ENCODE measurements at places on chromosomes 1 and 21.

GRCh38 chr1:27049607-27050006, 37.0 kb upstream of the TENT5B start:
- no peak for DNase-seq

DNA sequence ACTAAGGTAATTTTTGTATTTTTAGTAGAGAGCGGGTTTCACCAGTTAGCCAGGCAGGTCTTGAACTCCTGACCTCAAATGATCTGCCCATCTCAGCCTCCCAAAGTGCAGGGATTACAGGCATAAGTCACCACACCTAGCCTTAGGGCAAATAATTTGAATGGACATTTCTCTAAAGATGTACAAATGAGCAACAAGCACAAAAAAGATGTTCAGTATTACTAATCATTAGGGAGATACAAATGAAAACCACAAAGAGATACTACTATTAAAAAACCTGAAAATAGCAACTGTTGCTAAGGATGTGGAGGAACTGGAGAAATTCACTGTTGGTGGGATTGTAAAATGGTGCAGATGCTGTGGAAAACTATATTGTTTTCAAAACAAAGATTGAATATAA, 79.1 kb downstream of the GABPA start:
- DNase-seq: no peak

- DNase-seq: no peak
These were observed 107.6 kb upstream of the TLR5 start for GRCh38 chr1:223250632-223251015.

- DNase-seq: peak; percentile 96
These were observed 60.7 kb downstream of the MORN1 start for GRCh38 chr1:2330519-2331199.

DNA sequence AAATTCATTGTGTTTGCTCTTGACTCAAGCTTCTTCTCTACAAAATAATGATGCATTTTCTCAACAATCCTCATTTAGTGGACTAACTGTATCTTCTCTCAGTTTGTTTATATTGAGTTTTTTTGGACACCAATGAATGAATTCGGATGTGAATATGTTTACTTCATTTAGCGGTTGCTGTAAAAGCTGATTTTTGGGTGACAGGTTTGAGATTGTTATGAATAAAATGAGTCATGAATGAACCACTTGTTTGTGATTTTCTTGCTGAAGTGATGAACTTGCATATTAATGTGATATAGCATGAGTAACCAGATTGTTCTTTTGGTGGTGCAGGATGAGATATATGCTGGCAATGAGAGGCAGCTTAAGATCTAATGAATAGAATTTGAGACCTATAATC, 3.1 kb downstream of the DNM3 start:
- DNase-seq: no peak

- DNase-seq: no peak
These were observed 3.6 kb upstream of the GPR61 start for GRCh38 chr1:109535971-109536491.

GRCh38 chr1:67534627-67535065, 104.4 kb upstream of the SERBP1 start:
- DNase-seq: peak; percentile 52

DNA sequence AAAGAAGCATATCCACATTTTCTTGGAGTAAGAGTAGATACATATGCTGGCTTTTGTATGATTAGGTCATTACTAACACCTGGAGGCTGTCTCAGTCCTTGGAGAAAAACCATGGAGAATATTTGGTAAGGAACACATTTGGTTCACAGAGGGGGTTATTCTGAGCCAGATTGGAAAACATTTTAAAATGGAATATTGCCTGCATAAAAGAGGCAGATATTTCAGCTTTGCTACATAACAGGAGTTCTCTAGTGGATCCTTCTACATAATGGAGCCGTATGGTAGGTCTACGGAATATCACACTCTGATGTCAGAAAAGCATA, 415.1 kb downstream of the ADGRL2 start:
- DNase-seq: no peak

DNA sequence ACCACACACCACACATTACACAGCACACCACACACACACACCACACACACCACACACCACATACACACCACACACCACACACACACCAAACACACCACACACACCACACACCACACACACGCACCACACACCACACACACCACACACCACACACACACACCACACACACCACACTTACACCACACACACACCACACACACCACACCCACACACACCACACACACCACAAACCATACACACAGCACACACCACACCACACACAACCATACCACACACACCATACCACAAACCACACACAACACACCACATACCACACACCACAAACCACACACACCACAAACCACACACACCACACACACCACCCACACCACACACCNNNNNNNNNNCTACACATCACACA, 40.9 kb upstream of the SIK1 start:
- DNase-seq: no peak

GRCh38 chr1:182261655-182262054, 129.9 kb downstream of the GLUL start:
- DNase-seq: no peak

DNA sequence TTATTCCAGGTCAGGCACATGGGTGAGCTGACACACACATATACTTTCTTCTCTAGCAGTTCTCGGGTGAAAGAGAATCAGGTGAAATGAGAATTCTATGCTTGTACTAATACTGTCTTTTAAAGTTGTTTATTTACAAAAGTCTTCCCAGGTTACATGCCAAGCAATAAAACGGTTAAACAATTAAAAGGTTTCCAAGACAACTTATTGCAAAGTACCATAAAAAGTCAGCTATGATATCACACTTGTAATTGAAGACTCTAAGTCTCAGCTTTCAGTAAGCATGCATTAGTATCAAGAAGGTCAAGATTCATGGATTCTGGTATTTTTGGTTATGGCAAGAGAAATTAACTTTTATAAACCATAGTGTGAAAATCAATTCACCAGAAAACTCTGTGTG, 171.4 kb downstream of the PDE4B start:
- no peak for DNase-seq

- peak; percentile 72 for DNase-seq
These were observed 195.8 kb downstream of the KAZN start for GRCh38 chr1:14794136-14794768.

GRCh38 chr1:221633841-221634409, 108.0 kb downstream of the DUSP10 start:
- no peak for DNase-seq

- peak; percentile 32 for DNase-seq
These were observed 26.1 kb upstream of the SMIM12 start for GRCh38 chr1:34885405-34886247.

GRCh38 chr1:78045926-78046778, at the start of gene GIPC2:
Gene GIPC2 (plus strand): TSS chr1:78045966. CDS start chr1:78046095, 129 bp downstream.
- DNase-seq: peak; percentile 17

GRCh38 chr1:27603681-27604578, at the start of gene AHDC1:
Gene AHDC1 (minus strand): TSS chr1:27604144. CDS start chr1:27552115, 52,029 bp downstream.
- peak; percentile 90 for DNase-seq

- no peak for DNase-seq
These were observed 52.7 kb downstream of the TEX35 start for GRCh38 chr1:178565586-178565985.

GRCh38 chr1:229011022-229011421, 259.9 kb upstream of the RAB4A start:
- DNase-seq: no peak

GRCh38 chr1:54342288-54342687, 63.9 kb downstream of the SSBP3 start:
- DNase-seq: no peak

DNA sequence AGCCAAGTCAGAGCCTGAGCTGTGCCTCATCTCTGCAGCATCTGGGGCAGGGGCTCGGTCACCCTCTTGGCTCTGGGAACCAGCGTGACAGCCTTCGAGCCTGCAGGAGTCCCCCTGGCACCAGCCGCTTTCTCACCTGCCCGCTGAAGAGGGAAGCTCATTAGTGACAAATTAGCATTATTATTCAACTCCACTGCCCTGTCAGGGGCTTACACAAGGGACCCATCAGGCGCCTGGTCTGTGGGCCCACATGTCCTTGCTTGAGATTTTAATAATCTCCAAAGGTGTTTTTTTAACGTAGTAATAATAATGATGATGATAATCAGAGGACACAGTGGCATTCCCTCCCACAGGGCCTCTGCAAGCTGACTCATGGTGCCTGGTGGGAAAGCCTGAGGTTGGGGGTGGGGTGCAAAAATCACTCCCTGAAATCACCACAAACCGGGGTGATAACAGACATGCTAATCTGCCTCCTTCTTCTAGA, 98.1 kb upstream of the IGSF21 start:
- DNase-seq: no peak

GRCh38 chr1:228242409-228242808, 34.6 kb downstream of the OBSCN start:
- no peak for DNase-seq

DNA sequence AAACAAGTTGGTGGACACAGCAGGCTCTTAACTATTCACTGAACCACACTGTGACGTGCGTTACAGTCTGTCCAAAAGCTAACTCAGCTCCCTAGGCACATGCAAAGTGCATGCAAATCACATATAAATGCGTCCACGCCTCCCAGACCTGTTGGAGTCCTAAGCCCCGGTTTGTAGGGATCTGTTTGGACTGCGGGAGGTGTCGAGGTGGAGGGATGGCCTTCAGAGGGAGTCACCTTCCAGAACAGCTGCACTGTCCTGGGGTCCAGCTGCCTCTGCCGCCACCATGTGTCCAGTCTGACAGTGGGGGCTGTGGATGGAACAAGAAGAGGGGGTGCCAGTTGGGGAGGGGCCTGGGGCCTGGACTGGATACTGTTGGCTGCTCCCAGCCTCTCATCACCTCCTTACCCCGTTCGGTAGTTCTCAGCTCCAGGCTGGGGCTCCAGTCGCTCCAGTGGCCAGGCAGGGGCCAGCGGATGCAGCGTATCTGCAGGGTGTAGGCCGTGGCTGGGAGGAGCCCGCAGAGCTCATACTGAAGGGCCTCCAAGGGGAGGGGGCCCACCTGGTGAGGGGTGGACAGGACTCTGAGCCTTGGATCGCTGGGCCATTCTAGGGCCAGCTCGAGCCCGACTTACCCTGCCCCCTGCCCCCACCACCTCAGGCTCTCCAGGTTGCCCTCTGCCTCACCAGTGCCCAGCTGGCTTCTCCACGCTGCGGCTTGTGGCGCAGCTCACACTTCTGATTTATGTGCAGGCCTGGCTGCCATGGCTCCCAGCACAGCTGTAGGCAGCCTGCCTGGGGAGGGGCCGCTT, 7.9 kb upstream of the MRPS15 start:
- DNase-seq: no peak

- DNase-seq: no peak
These were observed 8.1 kb upstream of the ETV3L start for GRCh38 chr1:157107702-157108101.

DNA sequence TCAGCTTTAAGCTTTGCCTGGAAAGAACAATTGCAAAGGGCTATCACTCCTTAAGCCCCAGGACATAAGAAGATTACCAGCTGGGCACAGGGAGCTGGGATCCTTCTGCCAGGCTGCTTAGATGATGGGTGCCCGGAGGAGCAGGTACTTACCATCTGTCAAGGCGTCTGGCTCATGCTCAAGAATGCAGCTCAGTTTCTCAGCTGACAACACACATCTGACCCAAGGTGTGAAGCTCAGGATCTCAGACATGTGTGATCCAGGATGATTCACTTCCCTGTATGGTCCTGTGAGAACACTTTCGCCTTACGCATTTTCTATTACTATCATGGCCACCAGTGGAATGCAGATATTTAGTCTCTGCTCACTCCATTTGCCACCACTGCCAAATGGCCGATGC, 14.7 kb upstream of the DISC1 start:
- no peak for DNase-seq

DNA sequence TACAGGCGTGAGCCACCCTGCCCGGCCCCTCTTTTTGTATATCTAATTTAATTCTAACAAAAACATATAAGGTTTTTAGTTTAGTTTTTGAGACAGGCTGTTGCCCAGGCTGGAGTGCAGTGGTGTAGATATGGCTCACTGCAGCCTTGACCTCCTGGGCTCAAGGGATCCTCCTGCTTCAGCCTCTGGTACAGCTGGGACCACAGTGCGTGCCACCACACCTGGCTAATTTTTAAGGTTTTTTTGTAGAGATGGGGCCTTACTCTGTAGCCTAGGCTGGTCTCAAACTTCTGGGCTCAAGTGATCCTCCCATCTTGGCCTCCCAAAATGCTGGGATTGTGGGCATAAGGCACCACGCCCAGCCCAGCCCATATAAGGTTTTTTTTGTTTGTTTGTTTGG, 18.8 kb downstream of the ENSA start:
- DNase-seq: no peak

DNA sequence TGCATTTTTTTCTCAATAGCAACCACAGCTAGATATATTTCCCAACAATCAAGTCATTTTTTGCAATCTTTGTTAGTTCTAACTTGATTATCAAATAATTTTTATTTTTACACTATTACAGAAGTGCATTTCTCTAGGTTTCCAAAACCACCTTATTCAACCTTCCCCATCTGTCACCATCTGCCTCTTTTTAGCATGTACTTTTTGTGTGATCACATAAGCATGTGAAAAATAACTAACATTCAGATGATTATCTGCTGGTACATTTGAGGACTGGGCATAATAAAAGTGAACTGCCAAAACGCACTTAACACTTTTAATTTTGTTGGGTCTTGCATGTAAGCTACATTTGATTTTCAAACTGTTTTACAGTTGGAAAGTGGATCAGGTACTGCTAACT, 291.5 kb downstream of the AKT3 start:
- DNase-seq: no peak

- DNase-seq: peak; percentile 27
These were observed 259.2 kb downstream of the GREM2 start for GRCh38 chr1:240352769-240353168.

GRCh38 chr1:27787895-27788294, 14.9 kb downstream of the STX12 start:
- DNase-seq: peak; percentile 14

GRCh38 chr1:41657679-41658295, 173.3 kb upstream of the EDN2 start:
- DNase-seq: no peak

DNA sequence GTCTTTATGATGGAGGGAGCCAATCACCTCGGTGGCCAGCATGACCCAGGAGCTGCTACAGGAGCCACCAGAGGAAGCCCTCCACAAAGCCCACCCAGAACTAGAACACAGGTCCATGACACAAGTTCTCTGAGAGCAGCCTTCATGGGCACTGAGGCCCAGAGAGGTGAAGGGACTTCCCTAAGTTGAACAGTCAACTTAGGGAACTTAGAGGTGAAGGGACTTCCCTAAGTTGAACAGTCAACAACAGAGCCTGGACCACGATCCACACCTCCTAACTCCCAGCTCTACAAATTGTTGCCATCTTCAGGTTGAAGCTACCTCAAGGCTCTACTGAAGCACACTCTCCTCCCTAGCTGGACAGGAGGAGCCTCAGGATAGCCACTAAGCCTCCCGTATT, 132.7 kb downstream of the CCDC185 start:
- no peak for DNase-seq

Data from fibroblast of skin of abdomen (primary cell).